Activated CD4-positive, alpha-beta T cell treated with anti-CD3 and anti-CD28 coated beads, Interleukin-2, amount 50 U/mL, for 24 hours (primary cell): ENCODE measurements at places on chromosomes 6 and 20.

- DNase-seq, result peak; percentile 55
Measured at GRCh38 chr20:47196091-47197081, 160.1 kb downstream of the ZMYND8 start.

DNA sequence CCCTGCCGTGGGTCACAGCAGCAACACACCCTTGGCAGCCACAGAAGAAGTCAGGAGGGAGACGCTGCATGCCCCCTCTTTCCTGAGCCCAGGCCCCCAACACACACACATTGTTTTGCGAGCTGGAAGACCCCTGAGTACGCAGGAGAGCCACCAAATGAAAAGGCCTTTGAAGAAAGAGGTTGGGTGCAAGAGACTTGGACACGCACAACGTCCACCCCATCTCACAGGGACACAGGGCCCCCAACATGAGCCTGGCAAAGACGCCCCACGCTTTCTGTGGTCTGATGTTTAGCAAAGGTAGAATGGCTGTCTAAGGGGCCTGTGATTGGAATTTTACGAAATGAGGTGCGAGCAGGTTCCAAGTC is 185.0 kb downstream of the TTLL2 start:
- DNase-seq, result no peak

DNA sequence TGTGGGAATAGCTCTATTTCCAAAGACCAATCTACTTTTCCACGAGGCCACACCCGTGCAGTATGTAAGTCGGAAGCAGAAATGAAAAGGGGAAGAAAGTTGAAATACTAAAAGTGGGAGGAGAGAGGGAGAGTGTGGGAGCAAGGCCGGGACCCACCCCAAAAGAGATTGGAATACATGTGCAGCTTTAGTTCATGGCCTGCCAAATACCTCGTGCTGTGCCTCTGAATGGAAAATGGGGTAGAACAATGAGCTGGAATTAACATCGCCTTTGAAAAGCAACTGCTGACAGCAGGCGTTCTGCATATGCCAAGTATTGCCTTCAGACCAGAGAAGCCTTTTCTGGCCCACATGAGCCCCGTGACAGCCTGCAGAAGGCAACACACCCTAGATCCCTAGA is 155.6 kb downstream of the CD83 start:
- DNase-seq, result no peak

- DNase-seq, result no peak
Measured at GRCh38 chr6:25868436-25869183, 5.4 kb downstream of the SLC17A3 start.

DNA sequence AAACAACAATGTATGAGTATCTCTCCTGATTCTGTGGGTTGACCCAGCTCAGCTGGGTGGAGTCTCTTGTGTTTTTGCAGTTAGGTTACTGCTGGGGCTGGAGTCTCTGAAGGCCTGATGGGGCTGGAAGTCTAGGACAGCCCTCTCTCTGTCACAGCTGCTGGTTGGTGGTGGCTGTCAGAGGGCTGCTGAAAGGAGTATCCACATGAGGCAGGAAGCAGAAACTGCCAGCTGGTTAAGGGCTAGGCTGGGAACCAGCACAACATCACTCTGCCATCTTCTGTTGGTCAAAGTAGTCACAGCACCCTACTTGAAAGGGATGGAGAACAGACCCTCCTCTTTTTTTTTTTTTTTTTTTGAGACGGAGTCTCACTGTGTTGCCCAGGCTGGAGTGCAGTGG is 10.0 kb upstream of the PACSIN1 start:
- no peak for DNase-seq

DNA sequence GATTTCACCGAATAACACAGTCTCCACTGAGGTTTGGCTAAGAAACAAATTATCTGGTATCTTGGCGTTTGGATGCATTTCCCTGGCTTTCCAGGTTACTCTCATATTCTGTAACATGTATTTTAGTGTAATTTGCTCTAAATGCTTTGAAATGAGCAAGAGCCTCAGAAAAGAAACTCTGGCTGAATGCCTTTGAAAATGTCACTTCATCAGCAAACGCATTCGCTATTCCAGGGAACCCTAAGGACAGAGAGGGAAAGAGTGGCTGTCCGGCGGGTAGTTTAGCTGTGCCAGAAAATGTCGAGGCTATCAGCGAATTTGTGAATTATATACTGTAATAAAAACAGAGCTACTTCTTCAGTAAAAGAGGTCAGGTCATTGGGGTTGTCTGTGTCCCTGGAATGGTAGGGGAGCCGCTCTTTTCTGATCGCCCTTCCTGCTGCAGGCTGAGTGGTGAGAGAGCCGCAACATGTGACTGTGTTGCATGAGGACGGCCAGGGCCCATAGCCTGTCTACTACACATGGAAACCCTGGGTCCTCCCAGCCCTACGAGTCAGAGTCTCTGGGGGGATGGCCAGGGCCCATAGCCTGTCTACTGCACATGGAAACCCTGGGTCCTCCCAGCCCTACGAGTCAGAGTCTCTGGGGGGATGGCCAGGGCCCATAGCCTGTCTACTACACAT is 57.3 kb downstream of the SMOC2 start:
- no peak for DNase-seq

DNA sequence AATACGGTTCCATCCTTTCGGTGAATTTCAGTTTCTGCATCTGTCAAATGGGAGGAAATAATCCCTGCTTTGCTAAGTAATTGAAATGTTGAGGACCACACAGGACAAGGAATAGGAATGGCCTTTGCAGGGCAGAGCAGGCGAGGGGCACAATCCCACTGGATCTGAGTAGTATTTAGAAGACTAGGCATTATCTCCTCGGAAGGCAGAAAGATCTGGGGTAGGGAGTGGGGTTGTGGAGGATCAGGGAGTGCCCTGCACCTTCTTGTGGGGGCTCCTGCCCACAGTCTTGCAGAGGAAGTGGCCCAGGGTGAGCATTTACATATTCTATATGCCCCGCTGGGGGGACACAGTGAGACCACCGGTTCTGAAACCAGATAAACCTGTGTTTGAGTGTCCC is 87.1 kb upstream of the SIRPA start:
- no peak for DNase-seq

- DNase-seq, result no peak
Measured at GRCh38 chr6:71254323-71254722, 34.3 kb upstream of the OGFRL1 start.

DNA sequence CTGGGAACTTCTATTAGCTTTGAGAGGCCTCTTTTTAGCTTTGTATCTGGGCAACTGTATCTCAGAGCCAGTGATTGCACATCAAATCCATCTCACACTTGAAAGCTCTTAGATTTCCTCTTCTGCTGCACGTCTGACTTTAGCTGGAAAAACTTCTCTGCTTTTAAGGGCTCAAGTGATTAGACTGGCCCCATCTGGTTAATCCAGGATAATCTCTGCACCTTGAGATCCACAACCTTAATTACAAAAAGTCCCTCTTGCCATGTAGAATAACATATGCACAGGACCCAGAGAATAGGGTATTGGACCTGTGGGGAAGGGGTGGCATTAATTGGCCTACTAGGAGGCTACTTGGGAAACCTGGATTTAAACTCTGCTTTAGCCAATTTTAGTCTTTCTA is 24.2 kb downstream of the KLHL31 start:
- DNase-seq, result no peak

DNA sequence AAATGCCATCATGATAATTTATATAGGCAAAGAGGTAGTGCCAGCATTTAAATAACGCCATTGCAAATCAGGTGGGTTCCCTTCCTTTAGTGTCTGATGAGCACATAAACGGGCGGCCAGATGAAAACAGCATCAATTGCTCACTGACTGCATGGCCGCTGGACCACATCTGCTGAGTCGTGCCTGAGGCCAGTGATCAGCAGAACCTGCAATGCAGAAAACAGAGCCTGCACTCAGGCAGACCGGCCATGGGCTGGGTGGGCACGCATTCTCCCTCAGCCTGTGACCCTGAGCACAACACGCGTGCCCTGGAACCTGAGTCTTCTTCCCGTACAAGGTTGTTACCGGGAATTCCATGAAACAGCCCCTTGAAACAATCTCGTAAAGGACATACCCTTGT is 144.0 kb upstream of the THBS2 start:
- DNase-seq, result no peak

DNA sequence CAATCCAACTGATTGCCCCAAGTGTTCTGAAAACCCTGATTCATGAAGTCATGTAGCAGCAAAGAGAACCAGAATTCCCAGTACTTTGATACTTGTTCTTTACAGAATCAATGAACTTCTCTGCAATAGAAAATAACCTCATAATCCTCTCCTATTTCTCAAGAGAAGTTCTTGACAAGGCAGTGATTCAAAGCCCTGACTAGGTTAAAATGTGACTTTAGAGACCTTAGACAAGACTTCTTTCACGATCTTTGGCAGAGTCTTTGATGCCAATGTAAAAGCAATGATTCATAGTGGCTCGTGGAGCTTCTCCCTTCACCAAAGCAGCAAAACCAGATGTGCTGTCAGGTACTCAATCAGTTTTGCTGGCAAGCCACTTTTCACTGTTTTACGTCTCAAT is 95.2 kb downstream of the CDK19 start:
- DNase-seq, result no peak

DNA sequence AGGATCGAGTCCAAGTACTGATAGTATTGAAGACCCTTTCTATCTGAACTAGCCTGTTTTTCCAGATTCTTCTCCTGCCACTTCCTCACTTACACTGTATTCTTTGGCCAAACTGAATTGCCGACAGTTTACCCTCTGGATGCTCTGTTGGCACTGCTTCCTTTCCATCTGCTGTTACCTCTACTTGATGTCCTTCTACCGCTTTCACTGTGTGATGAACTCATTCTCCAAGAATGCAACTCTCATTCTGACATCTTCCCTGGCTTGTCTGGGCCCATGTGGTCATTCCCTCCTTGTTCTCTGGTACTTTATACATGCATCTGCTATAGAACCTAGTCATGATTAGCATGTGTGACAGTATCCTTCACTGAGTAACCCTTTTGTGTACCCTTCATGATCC is 16.3 kb downstream of the RPRD1B start:
- no peak for DNase-seq

DNA sequence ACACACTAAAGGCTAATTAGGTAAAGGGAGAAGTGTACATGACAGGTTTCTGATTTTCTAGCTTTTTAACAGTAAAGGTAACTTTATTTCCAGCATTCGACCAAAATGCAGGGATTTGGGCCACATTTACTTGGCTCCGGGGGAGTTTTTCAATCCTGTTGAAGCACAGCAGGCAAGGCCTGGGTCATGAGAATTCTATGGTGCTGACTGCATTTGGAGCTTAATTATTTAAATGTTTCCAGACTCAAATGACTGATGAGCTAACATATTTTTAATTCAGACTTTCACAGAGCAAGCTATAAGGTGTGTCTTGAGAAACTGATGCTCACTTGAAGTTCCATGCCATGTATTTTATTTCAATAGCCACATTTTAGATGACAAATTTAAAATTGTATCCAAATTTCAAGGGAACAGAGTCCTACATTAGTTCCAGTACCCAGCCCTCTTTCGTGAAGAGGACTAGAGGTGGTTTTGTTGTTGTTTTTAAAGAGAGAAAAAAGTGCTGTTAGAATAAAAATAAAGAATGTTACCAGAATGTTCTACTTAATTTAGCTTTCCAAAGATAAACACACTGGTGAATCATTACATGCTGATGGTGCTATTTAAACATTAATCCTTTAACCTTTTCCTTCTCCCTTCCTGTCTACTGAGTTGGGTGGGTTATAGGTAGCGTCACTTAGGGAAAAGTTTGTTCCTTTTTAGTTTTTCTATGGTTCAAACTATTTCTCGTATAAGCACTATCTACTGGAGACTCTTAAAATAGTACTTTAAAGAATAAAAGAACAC is 82.3 kb upstream of the PHACTR2 start:
- no peak for DNase-seq

DNA sequence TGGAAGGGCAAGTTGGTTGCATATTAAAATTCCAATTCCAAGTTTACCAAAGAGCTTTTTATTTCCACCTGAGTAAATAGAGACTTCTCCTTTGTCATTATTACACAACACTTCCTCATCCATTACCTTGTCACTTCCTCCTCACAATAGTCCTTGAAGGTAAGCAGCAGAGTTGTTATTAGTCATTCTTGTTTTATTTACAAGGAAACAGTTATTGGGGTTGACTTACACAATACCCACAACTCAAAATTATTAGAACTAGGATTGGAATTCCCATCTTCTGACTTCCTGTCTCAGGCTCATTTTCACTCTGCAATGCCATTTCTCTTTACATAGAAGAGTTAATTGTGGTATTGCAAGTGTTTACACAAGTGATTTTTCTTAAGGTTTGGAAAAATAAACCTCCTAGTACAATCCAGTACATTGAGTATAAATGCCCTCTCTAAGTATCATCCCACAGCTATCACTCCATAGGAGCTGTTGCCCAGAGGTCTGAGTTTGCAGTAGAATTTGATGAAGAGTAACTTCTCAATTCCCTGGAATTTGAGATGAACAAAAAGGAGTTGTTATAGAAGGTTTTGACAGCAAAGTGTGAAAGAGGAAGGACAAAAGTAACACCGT is 28.9 kb upstream of the MTRF1L start:
- DNase-seq, result no peak

DNA sequence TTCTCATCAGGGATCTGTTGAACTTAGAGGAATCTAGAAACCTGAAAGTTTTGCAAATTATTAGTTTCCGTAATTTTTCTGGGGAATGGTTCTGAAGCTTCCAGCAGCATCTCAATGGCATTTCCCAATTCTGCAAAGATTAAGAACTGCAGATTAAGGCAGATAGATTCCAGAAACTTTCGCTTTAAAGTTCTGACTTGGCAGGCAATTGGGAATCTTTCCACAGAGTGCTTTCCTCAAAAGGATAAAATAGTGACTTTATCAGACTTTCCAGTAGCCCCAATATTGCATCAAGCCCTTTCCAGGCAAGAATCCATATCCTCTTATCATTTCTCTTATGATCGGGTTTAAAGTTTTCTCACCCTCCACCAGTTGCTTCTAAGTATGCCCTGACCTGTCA is 261.1 kb downstream of the FNDC1 start:
- no peak for DNase-seq

- no peak for DNase-seq
Measured at GRCh38 chr6:137432054-137432611, 62.1 kb downstream of the OLIG3 start.

- DNase-seq, result no peak
Measured at GRCh38 chr6:78693835-78694234, 173.5 kb upstream of the IRAK1BP1 start.

GRCh38 chr6:30213957-30214656 is 901 bp upstream of the TRIM26 start:
- peak; percentile 43 for DNase-seq

GRCh38 chr20:44619294-44619693 is 32.2 kb downstream of the ADA start:
- DNase-seq, result no peak

DNA sequence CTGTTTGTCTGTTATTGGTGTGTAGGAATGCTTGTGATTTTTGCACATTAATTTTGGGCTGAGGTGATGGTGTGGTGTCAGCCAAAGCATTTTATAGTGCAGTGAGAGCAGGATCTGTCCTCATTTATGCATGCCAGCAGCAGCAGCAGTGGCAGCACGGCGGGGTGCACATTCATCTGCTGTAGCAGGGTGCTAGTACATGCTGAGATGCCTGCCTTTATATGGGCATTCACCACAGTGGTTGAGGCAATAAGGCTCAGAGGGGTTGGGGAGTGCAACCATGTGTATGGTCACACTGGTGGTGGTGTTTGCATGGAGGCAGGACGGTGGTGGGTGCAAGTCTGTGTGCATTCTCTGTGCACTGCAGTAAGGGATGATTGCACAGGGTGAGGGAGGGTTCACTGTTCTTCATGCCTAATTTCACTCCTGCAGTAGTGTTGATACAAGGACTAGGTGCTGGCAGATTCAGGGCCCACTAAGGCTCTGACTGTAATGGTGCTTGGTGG is 129.3 kb upstream of the SYNCRIP start:
- no peak for DNase-seq
